ENCODE measurements at places on chromosomes 12 and 14. TPM values are rescaled to one million over a fixed set of nuclear protein-coding genes. Genes with fewer than 3 reads are reported as not detected.

DNA sequence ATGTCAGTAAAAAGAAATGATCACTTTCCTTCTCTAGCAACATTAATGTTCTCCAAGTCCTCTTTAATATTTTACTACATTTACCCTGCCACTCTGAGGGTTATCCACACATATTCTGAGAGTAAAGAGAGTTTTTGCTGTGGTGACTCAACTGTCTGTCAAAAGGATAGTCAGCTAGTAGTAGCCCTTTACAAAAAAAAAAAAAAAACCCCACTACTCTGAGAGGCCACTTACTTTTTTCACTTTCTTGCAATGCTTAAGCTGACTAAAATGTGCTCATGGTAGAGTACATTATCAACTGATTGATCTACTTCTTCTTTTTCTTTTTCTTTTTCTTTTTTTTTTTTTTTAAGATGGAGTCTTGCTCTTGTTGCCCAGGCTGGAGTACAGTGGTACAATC, 27.6 kb upstream of the PPM1A start:
- no peak for ATAC-seq

GRCh38 chr12:104835317-104835716, 122.8 kb downstream of the SLC41A2 start:
- ATAC-seq: no peak

TCL1B gene
- not detected for total RNA-seq

PLCZ1 gene
- not detected for total RNA-seq

SIX4 gene
- total RNA-seq: 2.0 TPM

GRCh38 chr14:79573486-79573885, 637.8 kb downstream of the DIO2 start:
- ATAC-seq: no peak

LBHD2 gene
- total RNA-seq: not detected

DNA sequence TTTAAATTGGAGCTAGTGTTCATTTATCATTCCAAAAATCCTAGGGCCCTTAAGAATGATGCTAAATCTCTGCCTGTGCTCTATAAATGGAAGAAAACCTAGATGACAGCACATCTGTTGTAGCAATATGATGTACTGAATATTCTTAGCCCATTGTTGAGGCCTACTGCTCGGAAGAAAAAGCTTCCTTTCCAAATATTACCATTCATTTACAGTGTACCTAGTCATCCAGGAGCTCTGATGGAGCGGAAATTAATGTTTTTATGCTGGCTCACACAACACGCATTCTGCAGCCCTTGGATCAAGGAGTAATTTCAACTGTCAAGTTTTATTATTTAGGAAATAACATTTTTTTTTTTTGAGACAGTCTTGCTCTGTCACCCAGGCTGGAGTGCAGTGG, 77.4 kb downstream of the EML1 start:
- ATAC-seq: no peak

- ATAC-seq: no peak
Observed at GRCh38 chr14:91754819-91755218, 22.9 kb upstream of the CATSPERB start.

- ATAC-seq: no peak
Observed at GRCh38 chr14:69662636-69663299, 51.4 kb downstream of the SUSD6 start.

DNA sequence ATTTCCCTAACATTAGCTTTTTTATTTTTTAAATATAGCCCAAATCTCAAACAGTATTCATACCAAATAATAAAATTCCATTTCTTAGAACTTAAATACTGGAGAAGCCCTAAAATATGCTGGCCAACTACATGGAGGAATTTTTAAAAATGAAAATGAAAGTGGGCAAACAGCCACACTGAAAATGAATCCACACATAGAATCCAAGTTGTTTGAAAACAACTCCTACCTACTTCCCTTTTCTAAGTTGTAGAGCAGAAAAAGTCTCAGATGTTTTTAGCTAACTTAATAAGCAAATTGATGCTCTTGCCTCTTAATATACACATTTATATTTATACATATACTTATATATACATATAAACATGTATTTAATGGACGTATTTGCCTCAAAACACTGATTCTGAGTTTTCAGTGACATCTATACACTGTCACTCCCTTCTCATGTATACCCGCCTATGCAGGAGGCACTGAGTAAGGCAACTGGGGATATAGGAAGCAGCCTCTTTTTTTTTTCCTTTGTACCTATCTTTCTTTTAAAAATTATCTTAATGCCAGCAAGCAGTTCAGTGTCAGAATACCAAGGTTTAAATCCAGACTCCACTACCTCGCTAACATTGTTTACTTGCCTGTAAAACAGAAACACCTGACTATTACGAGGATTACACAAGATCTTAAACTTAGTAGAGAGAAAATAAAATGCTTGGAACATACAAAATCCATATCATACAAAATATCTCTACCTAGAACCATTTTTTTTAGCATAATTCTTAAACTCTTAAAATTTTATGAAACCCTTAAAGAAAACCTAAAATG, 13.3 kb downstream of the DICER1 start:
- ATAC-seq: no peak

DNA sequence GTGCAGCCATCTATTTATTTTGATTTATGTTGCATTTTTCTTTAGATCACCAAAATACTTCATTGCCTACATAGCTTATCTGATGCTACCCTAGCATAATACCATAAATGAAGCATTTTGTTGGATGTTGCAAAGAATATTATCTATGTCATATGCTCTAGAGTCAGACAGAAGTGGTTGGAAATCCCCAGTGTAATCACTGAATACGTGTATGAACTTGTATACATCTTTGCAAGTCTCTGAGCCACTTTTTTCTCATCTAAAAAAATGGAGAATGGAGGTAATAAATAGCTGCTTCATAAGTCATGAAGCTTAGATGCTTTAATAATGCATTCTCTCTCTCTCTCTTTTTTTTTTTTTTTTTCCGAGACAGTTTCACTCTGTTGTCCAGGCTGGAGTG, 18.5 kb downstream of the EVL start:
- no peak for ATAC-seq

C12orf56 gene
- not detected for total RNA-seq

- no peak for ATAC-seq
Observed at GRCh38 chr12:49868449-49868848, 25.5 kb upstream of the BCDIN3D start.

GRCh38 chr12:123056053-123056452, 75.6 kb downstream of the ARL6IP4 start:
- no peak for ATAC-seq

- ATAC-seq: no peak
Observed at GRCh38 chr14:28774764-28775735, 8.5 kb downstream of the FOXG1 start.

DNA sequence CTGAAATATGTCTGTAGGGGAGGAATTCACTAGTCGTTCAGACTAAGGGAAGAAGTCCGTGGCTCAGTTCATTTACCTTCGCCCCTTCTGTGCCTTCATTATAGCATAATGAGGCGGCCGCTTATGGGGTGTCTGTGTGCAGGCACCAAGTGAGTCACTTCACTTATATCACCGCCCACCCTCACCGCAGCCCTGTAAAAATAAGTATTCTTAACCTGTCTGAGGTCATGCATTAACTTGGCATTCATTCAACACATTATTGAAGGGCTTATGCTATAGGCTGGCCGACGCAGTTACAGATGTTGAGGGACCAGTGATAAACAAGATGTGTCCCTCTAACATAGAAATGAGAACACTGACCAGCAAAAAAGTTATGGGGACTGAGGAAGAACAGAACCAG, 47.7 kb upstream of the PTCSC3 start:
- ATAC-seq: no peak

SLC6A12 gene
- not detected for total RNA-seq

DNA sequence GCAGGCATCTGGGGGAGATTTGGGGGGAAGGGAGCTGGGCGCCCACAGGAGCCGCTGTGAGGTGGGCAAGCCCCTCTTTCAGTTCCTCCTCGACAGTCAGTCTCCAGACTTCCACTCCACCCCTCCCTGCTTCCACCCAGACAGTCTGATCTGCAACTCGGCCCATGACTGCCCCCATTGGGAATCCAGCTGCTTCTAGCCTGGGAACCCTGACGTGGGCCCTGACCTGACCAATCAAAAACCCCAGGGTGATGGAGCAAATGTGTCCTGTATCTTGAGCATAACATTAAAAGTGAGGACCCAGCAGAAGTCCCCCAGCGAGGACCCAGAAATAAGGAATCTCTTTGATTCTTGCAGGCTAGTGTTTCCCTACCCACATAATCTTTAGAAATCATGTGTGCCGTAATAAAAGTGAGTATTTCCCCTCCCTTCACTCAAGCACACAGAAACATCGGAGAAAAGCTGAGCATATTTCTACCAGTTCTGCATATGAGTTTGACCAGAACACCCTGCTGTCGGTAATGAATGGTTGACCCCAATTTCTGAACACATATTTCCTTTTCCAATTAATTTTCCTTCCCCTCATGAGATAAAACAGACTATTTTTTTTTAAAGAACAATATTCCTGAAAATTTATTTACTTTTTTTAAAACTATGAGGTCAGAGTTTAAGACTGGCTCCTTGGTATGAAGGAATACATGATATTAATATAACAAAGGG, 6.4 kb downstream of the SSH1 start:
- ATAC-seq: peak; percentile 12

GNPTAB gene
- 25.8 TPM for total RNA-seq

KIF26A gene
- total RNA-seq: 6.9 TPM
